ENCODE measurements at places on chromosomes 7 and 10.

- DNase-seq, result no peak
Measured at GRCh38 chr7:31146030-31146429, 93.9 kb downstream of the ADCYAP1R1 start.

DNA sequence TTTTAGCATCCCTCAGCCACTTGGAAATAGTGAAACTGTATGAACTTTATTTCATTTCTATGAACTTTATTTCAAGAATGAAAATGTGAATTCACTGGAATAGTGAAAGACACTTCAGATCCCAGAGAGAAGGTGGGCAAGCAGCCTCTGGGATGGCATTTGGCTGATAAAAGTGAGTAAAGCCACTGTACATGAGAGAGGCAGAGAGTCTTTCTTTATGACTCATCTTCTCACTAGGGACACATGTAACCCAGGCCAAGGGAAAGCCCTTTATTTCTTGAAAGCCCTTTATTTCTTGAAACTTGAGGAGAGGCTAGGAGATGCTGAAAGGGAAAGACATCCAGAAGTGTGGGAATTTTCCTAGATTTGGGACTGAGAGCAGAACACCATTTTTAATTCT is 148.9 kb upstream of the SMIM30 start:
- no peak for DNase-seq

DNA sequence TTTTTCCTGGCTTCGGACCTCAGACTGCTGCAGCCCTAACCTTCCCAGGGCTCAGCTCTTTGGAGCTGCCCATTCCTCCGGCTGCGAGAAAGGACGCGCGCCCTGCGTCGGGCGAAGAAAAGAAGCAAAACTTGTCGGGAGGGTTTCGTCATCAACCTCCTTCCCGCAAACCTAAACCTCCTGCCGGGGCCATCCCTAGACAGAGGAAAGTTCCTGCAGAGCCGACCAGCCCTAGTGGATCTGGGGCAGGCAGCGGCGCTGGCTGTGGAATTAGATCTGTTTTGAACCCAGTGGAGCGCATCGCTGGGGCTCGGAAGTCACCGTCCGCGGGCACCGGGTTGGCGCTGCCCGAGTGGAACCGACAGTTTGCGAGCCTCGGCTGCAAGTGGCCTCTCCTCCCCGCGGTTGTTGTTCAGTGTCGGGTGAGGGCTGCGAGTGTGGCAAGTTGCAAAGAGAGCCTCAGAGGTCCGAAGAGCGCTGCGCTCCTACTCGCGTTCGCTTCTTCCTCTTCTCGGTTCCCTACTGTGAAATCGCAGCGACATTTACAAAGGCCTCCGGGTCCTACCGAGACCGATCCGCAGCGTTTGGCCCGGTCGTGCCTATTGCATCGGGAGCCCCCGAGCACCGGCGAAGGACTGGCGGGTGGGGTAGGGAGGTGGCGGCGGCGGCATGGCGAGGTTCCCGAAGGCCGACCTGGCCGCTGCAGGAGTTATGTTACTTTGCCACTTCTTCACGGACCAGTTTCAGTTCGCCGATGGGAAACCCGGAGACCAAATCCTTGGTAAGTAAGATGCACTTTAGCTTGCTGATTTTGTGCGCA is at the start of gene PLXDC2:
Gene PLXDC2, plus strand, starts transcription at position 22 of the 820 bp plus-strand sequence.
- DNase-seq, result no peak

DNA sequence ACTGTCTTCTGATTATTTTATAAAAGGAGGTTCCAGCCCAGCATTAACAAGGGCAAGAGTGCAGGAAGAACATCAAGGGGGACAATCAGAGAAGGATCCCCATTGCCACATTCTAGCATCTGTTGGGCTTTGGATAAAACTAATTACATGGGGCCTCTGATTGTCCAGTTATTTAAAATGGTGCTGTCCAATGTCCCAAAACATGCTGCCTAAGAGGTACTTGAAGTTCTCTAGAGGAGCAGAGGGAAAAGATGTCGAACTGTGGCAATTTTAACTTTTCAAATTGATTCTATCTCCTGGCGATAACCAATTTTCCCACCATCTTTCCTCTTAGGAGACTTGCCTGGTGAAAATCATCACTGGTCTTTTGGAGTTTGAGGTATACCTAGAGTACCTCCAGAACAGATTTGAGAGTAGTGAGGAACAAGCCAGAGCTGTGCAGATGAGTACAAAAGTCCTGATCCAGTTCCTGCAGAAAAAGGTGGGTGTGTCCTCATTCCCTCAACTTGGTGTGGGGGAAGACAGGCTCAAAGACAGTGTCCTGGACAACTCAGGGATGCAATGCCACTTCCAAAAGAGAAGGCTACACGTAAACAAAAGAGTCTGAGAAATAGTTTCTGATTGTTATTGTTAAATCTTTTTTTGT is 2.3 kb downstream of the IL6 start:
- DNase-seq, result no peak

DNA sequence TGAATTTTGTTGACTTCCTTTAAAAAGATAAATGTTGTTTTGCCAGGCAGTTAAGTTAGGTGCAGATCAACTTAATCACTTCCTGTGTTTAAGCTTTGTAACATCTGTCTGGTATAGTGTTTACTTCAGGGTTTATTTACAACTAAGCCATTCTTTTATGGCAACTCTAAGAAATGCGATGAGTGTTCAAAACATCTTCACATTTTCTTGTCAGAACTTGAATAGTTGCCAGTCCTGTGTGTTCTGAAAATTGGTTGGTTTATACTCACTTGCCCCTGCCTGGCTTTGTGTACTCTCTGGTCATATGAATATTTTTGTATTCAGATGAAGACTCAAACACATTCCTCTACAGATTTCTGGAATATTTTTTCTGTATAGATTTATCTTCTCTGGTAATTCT is 327.2 kb downstream of the MDFIC start:
- no peak for DNase-seq

GRCh38 chr7:157739031-157739430 is 402.2 kb downstream of the DNAJB6 start:
- DNase-seq, result no peak

DNA sequence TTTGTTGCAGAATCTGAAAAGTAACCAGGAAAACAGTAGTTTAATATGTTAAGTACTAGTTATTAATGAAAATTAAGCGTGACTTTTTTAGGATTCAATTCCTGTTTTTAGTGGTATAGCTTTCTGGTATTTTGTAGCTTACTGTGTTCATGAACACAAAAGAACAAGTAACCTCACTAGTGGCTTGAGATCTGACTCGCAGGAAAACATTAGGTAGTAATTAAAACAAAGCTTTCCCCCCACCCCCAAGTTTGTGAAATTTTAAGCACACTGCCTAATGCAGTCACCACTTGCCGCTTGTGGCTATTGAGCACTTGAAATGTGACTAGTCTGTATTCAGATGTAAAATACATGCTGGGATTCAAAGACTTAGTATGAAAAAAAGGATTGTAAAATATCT is 102.5 kb upstream of the RPA3 start:
- no peak for DNase-seq

All from NAMALWA (cell line).